Stimulated activated CD4-positive, alpha-beta T cell treated with anti-CD3 and anti-CD28 coated beads, Interleukin-1b, Interleukin-23, amount 100 ng/mL, for 24 hours (primary cell): ENCODE measurements at places on chromosomes 7 and 10.

- DNase-seq: no peak
Observed at GRCh38 chr10:110773693-110774068, 98.0 kb upstream of the PDCD4 start.

DNA sequence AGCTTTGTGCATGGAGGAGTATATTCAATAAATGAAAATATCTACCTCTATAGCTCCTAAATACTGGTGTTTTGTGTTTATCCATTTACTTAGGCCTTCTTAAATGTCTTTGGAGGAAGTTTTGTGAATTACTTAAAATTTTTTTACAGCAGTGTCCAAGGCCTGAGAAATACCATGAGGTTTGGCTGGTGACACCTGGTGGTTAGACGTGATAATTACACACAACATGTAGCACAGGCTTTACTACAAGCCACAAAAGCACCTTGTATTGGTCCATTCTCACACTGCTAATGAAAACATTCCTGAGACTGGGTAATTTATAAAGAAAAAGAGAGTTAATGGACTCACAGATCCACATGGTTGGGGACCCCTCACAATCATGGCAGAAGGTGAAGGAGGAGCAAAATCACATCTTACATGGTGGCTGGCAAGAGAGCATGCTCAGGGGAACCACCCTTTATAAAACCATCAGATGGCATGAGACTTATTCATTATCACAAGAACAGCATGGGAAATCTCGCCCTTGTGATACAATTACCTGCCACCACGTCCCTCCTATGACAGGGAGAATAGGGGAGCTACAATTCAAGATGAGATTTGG is 20.6 kb downstream of the HYAL4 start:
- peak; percentile 13 for DNase-seq

GRCh38 chr10:132439025-132439388 is 42.0 kb downstream of the PWWP2B start:
- no peak for DNase-seq

DNA sequence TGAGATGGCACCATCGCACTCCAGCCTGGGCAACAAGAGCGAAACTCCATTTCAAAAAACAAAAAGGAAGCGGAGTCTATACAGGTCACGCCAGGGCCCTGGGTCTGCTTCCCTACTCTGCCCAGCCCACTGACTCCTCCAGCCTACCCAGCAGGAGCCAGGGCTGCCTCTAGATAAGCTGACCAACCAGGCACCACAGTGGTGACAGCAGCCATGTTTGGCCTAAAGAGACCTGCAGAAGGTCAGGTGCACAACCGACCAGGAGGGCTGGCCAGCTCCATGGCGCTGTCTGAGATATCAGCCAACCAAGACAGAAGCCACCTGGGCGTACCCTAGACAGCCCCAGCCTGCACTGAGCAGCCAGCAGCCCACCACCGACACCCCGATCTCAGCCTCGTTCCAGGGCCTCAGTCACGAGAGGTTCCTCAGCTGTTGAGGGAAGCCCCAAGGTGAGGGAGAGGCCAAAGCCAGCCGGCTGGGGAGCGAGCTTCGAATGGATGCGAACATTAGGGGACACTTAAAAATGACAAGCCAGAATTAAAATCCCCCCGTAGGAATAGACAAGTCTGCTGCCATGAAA is 24.4 kb upstream of the PWWP2B start:
- no peak for DNase-seq
